ENCODE measurements at places on chromosomes 3 and 15.

DNA sequence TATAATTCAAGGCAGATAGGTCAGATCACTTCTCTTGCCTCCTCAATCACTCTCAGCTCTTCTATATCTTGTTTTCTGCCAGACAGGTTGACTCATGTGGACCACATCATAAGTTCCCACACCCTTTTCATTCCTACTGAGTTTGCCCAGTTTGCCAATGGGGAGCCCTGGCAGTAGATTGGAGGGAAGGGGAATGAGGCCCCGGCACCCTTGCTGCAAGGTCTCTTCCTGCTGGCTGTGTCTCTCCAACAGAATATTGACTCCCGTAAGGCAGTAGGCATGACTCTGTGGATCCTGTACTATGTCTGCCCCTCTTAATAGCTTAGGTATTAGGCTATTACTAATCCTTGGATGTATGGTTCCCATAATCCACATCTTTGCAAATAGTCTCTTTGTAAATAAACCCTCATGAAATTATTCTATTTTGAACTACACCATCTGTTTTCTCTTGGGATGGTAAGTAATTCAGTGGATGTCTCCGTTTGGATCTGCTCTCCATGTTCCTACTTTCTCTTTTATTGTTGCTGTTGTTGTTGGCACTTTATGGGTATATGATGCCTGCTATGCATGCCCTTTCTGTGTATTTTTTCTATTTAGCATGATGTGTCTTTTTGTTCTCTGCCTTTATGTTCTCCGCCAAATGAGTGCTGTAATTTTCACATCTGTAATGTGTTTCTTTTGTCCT is 65.5 kb upstream of the DCBLD2 start:
- no peak for DNase-seq

- peak; percentile 27 for DNase-seq
These were observed 110.8 kb downstream of the TBC1D2B start for GRCh38 chr15:77966540-77967234.

GRCh38 chr15:70505411-70505919 is 257.9 kb downstream of the UACA start:
- DNase-seq: no peak

DNA sequence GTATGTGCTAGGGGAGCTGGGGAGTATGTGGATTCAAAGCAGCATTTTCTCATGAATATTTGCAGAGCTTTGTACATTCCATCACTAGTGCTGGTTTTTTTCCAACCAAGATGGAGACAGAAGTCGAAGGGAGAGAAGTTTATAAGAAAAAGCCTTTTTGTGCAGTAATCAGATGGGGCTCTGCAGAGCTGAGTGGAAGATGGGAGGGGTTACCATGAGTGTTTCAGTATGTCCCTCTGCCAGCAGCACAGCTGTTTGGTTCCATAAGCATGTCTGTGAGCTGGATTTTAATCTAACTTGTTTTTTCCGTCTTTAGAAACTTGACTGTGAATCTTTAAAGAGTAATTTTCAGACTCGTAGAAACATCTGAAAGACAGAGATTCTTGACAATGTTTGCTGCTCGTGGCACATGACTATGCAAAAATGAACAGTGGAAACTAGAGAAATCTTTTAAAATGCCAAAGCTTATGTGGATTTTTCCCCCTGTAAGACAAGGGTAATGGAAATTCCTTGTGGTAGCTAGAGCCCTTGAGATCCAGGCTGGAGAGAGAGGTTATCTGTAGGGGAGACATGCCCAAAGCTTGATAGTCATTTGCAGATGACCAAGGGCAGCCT is 20.3 kb downstream of the STARD9 start:
- no peak for DNase-seq

DNA sequence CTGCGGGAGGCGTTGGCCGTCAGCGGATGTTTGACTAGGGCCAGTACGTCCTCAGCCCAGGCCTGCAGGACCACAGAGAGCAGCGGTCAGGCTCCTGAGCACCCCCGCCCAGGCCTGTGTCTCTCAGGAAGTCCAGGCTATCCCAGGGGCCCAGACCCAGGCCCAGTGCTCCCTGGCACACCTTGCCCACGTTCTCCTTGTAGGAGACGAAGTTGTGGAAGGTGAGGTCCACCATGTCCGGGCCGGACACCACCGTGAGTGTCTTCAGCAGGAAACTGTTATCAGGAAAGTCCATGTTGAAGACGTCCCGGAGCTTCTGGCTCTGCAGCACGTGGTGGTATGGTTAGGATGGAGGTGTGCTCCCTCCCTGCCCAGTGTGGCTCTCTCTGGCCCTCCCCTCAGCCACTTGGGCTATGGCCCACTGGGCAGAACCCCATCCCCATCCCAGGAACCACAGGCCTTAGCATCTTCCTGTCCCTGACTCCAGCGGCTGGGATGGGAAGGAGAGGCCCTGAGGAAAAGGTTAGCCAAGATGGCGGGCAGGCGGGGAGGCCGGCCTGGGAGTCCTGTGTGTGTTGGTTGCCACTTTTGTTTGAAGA is 5.3 kb downstream of the PLCB2 start:
- DNase-seq: no peak

GRCh38 chr15:83767741-83768140 is 113.8 kb downstream of the ADAMTSL3 start:
- DNase-seq: no peak

DNA sequence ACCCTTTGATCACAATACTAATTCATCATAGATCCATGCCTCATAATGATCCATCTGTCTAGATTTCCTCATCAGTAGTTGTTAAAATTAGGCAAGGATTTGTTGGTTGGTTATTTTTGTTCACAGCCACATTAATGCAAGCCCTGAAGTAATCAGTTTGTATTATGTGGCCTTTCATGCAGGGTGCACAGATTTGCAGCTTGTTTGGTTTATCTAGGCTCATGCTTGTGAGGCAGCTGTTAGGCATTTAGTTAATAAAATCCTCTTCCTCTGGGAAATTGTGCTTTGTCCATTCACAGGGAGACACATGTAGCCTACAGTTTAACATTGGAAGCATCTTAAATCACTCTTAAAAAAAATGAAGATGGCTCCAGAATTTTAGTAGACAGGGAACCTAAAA is 162.8 kb upstream of the ZNF385D start:
- no peak for DNase-seq

DNA sequence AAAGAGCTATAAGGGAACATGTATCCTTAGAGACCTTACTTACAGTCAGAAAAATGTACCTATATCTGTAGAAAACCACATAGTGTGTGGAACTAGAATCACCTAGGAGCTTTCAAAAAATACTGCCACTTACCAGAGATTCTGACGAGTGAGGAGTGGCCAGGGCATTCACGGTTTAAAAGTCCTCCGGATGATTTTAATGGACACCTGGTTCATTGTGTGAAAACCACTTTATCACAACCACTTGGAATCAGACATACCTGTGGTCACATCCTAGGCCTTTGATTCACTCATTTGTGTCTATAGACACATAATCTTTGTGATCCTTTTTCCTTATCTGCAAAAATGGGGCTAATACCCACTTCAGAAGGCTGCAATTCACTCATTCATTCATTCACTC is 159.8 kb downstream of the MBNL1 start:
- no peak for DNase-seq

GRCh38 chr3:52930748-52931147 is 33.4 kb upstream of the STIMATE start:
- DNase-seq: no peak

DNA sequence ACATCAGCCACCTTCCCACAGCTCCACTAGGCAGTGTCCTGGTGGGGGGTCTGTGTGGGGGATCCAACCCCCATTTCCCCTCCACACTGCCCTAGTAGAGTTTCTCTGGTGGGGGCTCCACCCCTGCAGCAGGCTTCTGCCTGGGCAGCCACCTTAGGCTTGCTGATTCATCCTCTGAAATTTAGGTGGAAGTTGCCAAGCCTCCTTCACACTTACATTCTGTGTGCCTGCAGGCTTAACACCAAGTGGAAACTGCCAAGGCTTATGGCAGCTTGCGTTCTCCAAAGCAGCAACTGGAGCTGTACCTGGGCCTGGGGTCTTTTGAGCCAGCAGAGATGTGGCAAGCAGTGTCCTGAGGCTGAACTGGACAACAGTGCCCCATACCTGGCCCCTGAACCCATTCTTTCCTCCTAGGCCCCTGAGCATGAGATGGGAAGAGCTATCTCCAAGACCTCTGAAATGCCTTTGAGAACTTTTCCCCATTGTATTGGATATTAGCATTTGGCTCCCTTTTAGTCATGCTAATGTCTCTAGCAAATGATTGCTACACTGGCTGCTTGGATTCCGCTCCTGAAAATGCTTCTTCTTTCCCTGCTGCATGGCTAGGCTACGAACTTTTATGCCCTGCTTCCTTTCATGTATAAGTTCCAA is 32.5 kb downstream of the CPN2 start:
- DNase-seq: no peak

DNA sequence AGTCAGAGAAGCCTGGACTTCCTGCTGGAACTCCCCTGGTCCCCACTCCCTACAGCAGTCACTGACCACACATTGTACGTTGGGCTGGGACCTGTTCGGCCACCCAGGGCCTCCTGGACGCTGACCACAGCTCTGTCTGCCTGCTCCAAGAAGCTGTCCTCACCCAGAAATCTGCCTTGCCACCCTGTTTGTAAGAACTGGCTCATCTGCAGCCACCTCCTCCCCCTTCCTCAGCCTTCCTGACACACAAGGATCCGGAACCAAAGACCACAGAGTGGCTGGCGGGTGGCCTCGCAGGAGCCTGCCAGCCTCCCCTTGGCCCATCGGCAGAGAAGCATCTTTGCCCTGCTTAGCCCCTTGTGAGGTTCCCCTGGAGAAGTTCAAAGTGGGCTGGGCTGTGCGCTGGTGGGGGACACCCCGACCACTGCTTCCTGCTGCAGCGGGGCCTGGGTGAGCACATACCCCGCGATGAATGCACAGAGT is 91.9 kb downstream of the PCSK6 start:
- DNase-seq: no peak

DNA sequence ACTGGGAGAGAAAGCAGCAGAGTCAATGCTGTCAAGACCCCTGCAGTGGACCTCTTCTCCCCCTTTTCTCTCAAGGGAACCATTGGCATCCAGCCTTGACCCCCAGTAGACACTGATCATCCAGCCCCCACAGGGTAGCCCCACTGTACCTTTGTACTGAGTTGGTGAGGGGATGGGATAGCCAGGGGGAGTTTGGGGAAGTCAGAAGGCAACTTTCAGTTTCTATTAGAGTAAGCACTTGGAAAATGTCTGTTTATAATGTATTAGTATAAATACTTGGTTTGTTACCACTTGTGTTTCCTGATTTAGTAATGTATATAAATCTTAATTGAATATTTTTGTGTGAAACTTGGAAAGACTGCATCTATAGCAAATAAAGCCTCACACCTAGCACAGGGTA is 25.0 kb downstream of the DAG1 start:
- no peak for DNase-seq

- no peak for DNase-seq
These were observed 68.8 kb upstream of the IQSEC1 start for GRCh38 chr3:13141991-13142412.

DNA sequence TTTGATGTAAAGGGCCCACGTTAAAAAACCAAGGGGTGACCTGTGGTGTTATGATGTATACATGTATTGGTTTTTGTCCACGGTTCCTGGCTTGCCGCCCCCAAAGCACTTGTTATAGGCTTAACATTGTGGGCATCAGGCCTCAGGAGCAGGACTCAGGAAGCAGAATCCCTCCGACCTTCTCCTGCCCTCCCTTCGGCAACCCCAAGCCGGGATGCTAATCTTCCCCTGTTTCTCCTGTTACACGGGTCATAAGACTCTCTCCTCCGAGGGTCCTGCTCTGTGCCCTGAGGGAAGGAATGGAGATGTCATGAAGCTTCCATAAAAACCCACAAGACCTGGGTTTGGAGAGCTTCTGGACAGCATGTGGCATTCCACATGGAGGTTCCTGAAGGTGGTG is 48.8 kb downstream of the RPLP1 start:
- DNase-seq: no peak

- no peak for DNase-seq
These were observed 9.4 kb downstream of the BTLA start for GRCh38 chr3:112489674-112490479.

GRCh38 chr3:29156086-29156715 is 124.7 kb upstream of the RBMS3 start:
- no peak for DNase-seq

DNA sequence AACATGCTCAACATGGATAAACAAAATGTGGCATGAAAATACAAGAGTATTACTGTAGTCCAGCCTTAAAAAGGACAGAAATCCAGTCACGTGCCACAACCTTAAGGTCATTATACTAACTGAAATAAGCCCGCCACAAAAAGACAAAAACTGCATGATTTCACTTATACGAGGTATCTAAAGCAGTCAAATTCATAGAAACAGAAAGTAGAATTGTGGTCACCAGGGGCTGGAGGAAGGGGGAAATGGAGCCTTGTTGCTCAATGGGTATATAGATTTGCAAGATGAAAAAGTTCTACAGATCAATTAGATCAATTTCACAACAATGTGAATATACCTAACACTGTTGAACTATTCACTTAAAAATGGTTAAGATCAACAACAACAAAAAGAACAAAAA is 7.4 kb downstream of the GLB1 start:
- no peak for DNase-seq

- DNase-seq: no peak
These were observed 81.3 kb upstream of the ABI3BP start for GRCh38 chr3:101074518-101074917.

- DNase-seq: no peak
These were observed 44.0 kb upstream of the ETV5 start for GRCh38 chr3:186152889-186153292.

- DNase-seq: no peak
These were observed 97.0 kb downstream of the ARRDC4 start for GRCh38 chr15:98057453-98057852.

DNA sequence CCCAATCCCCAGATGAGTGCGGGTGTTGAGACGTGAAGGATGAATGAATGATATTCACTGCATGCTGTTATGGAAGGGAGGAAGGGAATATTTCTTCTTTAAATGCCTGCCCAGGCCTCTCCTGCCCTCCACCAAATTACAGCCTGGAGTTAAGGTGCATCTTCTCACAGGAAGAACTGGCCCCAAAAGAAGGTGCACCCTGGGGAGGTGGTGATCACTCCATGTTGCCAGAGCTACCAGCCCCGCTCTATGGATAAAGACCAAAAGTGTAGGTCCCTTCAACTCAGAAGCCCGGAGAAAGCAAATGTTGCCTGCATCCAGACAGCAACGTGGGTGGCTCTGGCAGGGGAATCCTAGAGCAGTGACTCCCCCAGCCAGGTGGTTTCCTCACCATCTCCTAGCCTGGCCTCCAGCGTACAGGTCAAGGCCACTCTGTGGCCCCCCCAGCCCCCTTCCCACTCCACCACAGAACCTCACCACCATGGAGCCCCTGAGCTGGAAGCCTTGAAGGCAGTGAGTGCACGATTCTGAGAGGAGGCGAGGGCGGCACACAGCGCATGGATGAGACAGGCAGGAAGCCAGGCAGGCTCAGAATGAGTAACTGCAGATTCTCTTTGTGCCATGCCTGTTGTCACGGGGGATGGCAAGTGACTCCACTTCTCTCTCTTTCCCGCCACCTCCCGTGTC is 3.5 kb upstream of the VIPR1 start:
- no peak for DNase-seq

GRCh38 chr3:169362301-169362700 is 301.2 kb downstream of the MECOM start:
- no peak for DNase-seq

GRCh38 chr15:90560229-90560776 is 30.6 kb downstream of the CRTC3 start:
- DNase-seq: no peak
